Anterior cingulate cortex (tissue), 58 donors: ENCODE measurements at places on chromosomes 7 and 10.

DNA sequence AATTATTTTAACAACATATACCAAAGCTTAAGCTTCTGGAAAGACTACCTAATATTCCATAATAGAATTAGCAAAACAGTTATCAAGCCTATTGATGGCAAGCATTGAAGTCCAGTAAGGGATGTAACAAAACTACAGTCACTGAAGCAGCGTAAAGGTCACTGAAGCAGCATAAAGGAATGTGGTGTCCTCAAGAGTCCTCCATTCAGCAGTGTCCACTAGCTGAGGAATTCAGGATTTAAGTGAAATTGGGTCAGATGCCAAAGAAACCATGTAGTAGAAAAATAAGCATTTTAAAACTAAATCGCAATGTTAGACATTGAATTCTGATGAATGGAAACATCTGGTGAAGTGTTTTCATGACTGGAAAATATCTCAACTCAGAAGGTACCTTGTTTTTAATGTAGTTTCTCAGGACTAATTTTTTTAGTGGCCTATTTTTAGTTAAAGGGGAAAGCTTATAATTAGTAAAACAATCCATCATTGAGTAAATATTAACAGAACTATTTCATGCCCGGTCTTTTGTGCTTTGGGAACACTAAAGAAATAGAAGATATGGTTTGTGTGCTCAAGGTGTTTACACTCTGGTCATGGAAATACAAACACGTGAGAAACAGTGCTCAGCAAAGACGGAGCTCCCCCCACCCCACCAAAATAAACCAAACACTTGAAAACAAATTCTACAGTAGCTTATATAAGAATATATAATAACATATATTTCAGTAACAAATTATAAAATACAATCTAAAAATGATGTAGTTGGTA lies 121.4 kb downstream of the CDK14 start:
- DNase-seq = no peak

GRCh38 chr7:151599401-151600227 lies 79.9 kb upstream of the RHEB start:
- no peak for DNase-seq

GRCh38 chr7:150875791-150876190 lies 23.5 kb downstream of the AOC1 start:
- no peak for DNase-seq

GRCh38 chr10:27104919-27105318 lies 4.6 kb upstream of the ANKRD26 start:
- no peak for DNase-seq

DNA sequence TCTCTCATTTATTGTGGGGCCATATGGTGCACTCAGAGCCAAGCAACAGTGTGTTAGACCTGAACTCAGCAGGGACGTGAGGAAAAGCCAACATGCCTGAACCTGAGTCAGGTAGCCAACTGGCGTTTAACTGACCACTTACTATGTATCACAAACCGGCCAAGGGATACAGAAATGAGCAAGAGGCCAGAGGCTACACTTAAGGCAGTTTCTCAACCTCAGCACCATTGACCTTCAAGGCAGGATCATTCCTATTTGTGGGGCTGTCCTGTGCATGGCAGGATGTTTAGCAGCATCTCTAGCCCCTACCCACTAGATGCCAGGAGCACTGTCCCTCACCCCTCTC lies 103.5 kb upstream of the NANOS1 start:
- DNase-seq = no peak

DNA sequence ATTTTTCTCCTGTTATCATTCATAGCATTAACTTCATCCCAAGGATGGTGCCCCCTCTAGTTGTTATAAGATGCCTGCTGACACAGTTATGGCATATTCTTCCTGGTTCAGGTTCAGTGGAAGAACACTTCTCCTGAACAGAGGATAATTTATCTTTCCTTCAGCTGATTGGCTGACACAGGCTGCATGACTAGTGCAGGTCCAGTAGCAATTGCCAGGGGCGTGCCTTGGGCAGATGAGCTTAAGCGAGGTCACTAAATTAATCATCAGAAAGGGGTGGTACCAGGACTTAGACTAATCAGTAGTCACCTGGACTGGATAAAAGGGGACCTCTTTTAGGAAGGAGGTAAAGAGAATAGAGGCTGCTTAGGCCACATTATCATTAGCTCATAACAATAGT lies 42.3 kb downstream of the BZW2 start:
- no peak for DNase-seq

DNA sequence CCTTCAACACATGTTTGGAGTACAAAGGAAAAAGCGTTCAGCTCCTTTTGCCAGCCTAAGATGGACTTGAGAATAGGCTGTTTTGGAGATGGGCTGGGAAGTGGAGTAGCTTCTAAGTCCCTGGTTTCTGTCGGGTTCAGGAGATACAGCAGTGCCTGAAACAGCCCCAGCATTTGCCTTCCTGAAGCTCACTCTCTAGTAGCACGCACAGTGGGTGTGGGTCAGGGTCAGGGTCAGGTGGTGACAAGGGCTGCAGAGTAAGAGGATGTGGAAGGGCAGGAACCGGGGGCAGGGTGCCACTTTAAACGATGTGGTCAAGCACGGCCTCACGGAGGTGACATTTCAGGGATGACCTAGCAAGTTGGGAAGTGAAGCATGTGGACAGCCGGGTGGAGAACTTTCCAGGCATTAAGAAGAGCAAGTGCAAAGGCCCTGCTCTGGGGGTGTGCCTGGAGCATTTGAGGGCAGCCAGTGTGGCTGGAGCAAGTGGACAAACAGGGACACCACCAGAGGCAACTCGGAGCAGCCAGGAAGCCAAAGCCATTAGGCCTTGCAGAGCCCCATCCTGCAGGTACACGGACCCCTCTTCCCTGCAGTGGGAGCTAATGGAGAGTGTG lies 382.2 kb upstream of the ZMIZ1 start:
- DNase-seq = no peak
